ENCODE measurements at places on chromosomes 5 and 9.

- no peak for DNase-seq
Measured at GRCh38 chr5:40071870-40072269, 607.8 kb upstream of the PTGER4 start.

GRCh38 chr5:6660688-6661087, 27.4 kb downstream of the SRD5A1 start:
- no peak for DNase-seq

GRCh38 chr5:57259704-57260103, 85.8 kb downstream of the GPBP1 start:
- DNase-seq = no peak

GRCh38 chr9:29976981-29977380, 2403.7 kb upstream of the C9orf72 start:
- no peak for DNase-seq

DNA sequence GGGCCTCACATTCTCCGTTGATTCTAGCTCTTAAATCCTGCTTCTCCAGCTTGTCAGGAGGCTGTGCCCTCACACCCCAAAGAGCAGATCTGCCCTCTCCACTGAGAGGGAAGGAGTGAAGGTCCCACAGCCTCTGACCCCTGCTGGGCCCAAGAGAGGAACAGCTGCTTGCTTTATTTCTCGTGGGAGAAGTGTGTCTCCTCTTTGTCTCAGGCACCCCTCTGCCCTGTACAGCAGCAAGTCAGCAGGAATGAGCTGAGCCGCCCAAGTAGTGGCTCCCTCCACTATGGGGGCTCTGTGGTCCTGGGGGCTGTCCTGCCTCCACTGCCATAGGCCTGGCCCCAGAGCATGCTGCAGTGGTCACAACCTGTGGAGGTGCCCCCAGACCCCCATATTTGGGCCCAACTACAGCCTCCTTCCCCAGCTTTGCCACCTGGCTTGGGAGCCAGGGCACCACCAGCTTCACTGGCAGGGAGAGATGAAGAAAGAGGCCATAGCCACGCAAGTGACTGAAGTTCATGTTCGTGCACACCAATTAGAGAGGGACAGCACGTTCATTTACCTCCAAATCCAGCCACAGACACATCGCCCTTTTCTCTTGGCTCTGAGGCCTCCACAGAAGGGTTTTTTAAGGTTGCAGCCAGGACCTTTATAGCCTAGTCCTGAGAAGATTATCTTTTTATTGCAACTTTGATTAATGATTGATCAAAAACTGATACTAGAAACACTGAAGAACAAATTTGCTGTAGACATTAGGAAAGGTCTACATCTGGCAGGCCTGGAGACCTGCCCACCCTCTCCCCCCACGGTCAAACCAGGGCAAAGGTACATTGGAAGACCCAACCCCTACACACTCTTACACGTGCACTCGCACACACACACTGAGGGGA, 27.5 kb downstream of the IRF1 start:
- no peak for DNase-seq

DNA sequence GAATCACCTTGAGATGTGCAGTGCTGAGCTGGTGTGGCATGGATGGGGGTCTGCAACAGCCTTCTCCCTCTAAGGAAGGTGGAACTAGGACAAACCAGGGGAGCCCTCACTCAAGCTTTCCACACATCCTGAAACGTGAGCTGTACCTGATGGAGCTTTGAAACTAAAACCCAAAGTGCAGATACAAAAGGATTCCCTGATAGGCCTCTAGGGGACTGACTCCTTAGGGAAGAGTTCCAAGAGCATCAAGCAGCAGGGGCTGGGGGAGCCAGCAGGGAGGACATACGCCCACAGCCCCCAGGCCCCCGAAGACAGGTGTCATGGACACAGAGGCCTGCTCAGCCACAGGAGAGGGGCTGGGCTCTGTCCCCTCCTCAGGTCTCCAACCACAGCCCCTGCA, 17.7 kb downstream of the ARHGEF37 start:
- no peak for DNase-seq
